ENCODE measurements at places on chromosomes 5 and 9. TPM values are rescaled to one million over a fixed set of nuclear protein-coding genes. Genes with fewer than 3 reads are reported as not detected.

ABLIM3 gene
- total RNA-seq: 130 TPM

KCNMB1 gene
- total RNA-seq: 0.47 TPM

ACTBL2 gene
- not detected for total RNA-seq

FGFR4 gene
- 1.4 TPM for total RNA-seq

PCDHGA12 gene
- 5.1 TPM for total RNA-seq

CARTPT gene
- total RNA-seq: not detected

GRCh38 chr5:122076050-122076461 lies 2.0 kb downstream of the LOX start:
- DNase-seq: no peak

GRCh38 chr5:156655732-156656131 lies 194.4 kb upstream of the PPP1R2B start:
- DNase-seq: no peak

DNA sequence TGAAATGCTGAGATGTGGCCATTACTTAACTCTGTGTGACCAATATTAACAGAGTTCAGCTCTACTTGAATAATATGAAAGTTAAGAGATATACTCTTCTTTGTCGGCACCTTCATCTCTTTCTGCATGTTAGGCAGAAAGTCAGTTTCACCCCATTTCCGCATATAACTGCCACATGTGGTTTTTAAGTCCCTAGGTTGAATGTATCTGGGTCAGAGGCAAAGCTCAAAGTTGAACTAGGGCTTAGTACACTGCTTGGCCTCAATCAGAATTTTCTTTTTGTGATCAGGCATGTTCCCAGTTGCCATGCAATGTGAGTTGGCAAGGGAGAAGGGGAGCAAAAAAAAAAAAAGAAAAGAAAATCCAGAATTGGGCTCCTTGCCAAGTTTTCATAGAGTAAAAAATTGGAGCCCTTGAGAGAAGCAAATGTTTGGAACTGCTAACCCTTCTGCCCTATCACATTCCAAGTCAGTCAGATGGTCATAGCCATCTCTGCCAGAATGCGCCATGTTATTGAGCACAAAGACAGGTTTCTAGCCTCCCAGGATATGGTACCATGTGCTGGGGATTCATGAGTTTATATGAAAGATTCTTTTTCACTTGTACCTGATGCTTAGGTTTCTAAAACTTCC lies 251.2 kb upstream of the RORB start:
- DNase-seq: no peak

GRCh38 chr5:170319301-170319700 lies 21.7 kb upstream of the LCP2 start:
- DNase-seq: no peak

DNA sequence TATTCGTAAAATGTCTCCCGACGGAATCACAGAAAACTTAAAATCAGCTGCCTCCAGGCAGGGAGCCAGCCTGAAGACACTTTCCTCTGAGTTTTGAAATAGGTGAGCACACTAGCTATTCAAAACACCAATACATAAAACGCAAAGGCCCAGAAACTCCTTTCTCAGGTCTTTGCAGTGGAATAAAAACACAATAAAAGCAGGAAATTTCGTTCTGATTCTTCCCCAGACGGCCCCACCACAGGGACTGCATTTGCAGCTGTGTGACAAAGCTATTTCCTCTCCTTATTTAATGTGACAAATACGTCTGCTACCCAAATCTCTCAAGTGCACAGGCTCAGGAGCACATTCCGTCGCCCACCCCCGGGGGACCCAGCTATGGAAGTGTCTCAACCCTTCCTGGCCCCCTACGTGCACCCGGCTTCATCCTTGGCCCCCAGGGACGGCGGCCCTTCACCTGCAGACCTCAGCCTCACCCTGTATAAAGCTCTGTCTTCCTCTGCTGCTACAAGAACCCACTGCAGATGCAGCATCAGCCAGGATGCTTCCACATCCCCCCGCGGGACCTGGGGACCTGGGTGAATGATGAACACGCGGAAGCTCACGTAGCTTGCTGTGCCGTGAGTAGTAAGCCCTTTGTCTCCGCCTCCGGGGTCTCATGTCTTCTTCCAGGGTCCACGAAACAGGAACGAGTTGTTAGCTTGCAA lies 24.9 kb downstream of the AHRR start:
- no peak for DNase-seq

- DNase-seq: no peak
Measured at GRCh38 chr9:101201630-101202029, 173.1 kb downstream of the PLPPR1 start.

- no peak for DNase-seq
Measured at GRCh38 chr9:18346745-18347144, 127.2 kb upstream of the ADAMTSL1 start.

DNA sequence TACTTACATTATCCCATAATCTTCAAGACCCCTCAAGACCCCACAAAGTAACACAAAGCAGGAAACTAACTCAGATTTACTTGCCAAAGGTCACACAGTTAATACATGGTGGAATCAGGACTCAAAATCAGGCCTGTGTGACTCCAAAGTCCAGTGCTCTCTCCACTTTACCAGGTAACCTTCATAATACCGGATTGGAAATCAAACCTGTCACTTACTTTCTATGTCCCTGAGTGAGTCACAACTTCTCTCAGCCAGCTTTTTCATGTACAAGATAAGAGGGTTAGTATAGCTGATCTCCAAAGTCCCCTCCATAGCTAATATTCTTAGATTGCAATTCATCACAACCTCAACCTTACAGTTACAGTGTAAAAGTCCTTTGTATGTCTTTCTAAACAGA lies 17.1 kb downstream of the STRBP start:
- no peak for DNase-seq

GRCh38 chr5:112005623-112005930 lies 248.6 kb upstream of the NREP start:
- no peak for DNase-seq

- DNase-seq: no peak
Measured at GRCh38 chr5:79284846-79285245, 48.9 kb downstream of the JMY start.

DNA sequence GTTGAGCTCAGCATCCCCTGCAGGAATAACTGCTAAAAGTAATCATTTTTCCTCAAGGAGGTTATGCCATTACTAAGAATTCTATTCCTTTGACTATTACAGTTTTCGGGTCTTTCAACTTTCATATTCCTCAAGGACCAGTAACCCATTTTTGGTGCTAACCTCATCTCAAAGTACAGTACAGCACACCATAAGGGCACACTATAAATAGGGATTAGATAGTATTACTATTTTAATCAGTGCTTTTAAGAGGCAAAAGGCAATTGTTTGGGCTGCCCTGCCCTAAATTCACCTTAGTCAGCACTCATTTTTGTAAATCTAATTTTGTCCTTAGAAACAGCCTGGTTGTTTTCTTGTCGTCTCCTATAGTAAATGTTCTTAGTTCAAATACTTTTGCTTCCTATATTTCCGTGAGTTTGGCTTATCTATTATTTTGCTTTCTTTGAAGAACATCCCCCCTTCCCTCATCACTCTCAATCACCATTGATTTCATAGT lies 13.6 kb upstream of the GARNL3 start:
- DNase-seq: no peak

- no peak for DNase-seq
Measured at GRCh38 chr5:9852671-9853070, 222.5 kb upstream of the TAS2R1 start.

GRCh38 chr5:160956051-160956450 lies 104.0 kb upstream of the ATP10B start:
- no peak for DNase-seq

GRCh38 chr9:26786564-26786963 lies 106.0 kb downstream of the CAAP1 start:
- no peak for DNase-seq

DNA sequence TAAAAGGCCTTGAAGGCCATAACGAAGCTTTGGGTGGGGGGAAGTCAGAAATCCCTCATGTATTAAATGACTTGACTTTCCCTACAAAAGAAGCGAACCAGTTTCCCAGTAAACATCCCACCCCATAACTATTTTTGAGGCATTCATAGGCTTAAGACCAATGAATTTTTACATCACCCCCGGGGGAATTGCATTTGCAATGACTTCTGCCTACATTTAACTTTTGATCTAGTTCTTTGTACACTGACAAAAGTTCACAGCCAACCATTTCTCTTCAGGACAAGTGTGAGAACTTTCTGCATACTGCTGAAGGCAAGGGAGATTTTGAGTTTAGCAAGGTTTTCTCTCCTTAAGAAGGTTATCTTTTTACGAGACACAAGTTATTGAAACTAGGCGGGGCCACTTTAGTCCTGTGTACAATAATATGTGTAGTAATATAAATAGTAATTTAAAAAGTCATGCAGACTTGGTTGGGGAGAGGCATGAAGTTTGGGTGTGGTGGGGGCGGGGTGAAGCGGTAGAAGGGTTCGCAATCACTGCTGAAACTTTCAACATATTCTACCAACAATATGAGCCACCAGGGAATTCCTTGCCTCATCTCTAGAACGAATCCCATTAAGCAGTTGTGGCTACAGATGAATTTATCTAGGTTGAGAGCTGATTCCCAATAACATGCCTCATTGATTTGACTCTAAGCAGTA lies 2.5 kb downstream of the TJP2 start:
- DNase-seq: no peak

- no peak for DNase-seq
Measured at GRCh38 chr5:56140073-56140472, 93.1 kb downstream of the ANKRD55 start.

DNA sequence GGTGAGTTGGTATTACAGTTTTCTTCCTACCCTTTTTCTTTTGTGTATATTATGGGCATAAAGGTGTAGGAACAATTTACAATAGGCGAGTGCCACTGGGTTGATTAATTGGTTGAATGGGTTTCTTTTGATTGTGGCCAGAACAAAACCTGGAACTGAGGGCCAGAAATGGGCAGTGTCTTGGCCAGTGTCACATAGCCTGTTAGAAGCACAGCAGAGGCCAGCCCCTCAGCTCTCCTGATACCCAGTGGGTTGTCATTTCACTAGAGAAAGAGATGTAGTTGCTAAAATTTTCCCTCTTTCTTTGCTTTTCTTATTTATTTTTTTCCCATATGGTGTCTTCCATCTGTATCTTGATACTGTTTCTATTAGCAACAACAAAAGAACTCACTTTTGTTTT lies 38.8 kb upstream of the SEMA6A start:
- no peak for DNase-seq

DNA sequence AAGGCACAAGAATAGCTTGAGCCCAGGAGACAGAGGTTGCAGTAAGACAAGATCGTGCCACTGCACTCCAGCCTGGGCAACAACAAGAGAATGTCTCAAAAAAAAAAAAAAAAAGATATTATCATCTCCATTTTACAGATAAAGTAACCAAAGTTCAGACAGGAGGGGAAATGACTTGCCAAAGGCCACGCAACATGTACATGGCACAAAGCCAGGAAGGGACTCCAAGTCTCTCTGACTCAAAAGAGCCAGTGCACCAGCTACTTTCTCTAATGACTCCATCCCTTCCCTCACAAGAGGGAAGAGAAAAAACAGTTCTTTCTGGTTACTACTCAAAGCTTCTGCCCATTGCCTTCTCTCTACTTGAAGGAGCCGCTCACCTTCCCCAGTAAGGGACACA lies 34.1 kb downstream of the SIL1 start:
- no peak for DNase-seq

DNA sequence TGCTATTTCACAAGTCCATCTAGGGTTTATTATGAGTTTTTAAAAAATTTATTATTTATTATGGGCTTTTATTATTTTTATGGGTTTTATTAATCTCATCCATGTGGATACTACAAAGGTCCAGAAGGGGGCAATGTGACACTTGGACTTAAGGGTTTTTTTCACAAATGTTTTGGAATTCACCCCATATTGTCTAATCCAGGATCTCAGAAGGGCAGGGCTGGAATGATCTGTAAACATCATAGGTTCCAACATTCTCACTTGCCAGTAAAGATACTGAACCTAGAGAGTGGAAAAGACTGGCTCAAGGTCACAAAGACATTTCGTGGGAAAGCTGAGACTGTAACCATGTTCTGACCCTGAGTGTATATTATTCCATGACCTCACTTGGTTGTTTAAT lies 35.6 kb downstream of the NIM1K start:
- DNase-seq: no peak

DNA sequence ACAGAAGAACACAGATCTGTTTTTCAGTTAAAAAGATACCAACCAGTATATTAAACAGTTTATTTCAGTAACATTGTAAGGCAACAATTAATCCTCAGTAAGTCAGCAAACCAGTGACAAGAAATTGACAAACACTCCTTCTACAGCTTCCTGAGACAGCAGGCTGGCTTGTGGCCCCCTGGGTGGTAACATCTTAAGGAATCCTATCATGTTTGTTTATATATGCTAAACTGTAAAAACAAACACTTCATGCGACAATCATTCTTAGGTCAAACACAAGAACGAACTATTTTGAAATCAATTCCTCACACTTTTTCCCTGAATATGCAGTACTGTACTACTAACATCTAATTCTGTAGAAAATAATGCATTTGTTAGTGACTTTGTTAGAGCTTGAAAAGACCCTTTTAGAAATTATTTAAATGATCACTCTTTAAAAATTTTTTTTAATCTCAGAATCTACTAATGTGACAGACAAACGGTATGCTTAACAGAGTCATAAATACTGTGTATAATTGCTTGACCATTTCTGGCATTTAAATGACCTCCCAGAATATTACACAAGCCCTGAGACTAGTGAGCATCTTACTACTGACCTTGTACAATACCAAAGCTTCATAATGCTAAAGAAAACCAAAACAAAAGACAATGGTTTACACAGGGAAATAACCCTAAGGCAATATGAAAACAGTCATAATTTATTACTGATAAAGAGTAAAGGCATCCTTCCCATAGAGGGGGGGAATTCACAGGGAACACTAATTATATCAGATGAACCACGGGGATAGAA lies 48.2 kb downstream of the ERMP1 start:
- DNase-seq: no peak

GRCh38 chr5:151139015-151139414 lies 18.6 kb downstream of the ANXA6 start:
- no peak for DNase-seq

- DNase-seq: no peak
Measured at GRCh38 chr9:15966471-15966870, 413.6 kb downstream of the CCDC171 start.

GRCh38 chr5:78912085-78912771 lies 72.9 kb downstream of the ARSB start:
- no peak for DNase-seq

- DNase-seq: peak; percentile 31
Measured at GRCh38 chr9:85723215-85723614, 18.5 kb downstream of the AGTPBP1 start.

DNA sequence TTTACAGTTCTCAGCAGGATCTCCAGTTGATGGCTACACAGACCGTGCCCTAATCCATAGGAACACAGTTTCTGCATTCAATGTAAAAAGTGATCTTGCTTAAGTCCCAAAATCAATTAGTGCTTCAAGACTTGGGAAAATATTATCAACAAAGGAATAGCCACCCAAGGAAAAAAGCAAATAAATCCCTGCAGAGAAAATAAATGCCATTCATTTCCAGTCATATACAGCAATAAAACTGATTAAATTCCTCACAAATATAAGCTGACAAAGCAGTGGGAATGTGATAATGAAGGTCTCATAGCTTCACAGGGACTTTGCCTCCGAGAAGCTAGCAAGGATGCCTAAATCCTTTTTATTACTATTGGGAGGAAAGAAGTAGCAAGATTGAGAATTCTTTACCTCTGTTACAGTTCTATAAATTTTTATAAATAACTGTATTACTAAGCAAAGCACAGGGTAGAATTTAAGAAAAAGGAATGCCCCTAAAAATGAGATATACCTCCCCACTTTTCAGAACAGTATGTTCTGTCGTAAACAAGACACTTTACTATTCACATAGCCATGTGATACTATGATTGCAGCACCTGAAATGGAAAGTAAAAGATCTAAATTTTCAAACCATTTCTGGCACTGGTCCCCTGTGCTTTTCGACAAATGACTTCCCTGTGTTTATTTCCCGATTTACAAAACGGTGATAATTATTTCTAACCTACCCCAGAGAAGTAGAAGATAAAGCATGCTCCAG lies 59.8 kb downstream of the ARSB start:
- no peak for DNase-seq

All from left ventricle myocardium superior (tissue), 1 donor.